ENCODE measurements at places on chromosomes 3 and 15. TPM values are rescaled to one million over a fixed set of nuclear protein-coding genes. Genes with fewer than 3 reads are reported as not detected.

ZBED2 gene
- total RNA-seq = 0.20 TPM

DNA sequence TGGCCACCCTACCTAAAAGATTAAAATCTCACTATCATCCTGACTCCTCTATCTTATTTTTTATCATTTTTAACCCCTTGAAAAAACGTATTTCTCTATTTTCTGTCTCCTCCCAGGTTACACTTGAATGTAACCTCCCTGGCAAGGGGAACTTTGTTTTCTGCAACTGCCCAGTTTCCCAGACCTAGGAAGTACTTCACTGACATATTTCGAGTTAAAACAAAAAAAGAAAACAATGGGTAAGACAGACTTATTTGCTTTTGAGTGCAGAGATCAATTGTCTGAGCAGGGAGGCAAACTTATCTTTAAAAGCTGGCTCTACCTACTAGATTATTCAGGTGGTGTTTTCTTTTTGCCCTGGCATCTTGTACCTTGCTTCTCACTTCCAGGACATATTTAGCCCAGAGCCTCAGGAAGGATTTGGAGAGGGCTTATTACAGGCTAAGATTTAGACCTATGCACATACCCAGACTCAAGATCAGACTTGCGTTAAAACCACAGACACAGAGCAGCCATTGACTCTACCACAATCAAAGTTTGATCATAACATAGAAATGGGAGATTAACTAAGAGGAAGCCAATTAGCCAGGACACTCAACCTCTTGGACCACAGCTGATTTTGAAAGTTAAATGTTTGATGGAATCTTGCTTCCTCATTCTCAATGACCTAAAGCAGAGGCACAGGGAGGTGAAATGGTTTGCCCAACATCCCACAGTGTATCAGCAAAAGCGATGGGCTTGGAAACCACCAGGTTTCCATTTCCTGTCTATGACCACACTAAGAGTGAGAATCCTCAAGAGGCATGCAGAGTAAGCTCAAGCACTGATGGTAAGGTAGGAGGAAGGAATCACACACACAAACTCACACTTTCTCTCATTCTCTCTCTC, 169.5 kb upstream of the THBS1 start:
- no peak for DNase-seq

GRCh38 chr3:124592658-124593441, 137.4 kb upstream of the UMPS start:
- DNase-seq = peak; percentile 85

LIPH gene
- 0.58 TPM for total RNA-seq

GRCh38 chr15:41804361-41804760, 23.5 kb upstream of the JMJD7 start:
- no peak for DNase-seq

- no peak for DNase-seq
Measured at GRCh38 chr3:9500108-9501050, 53.2 kb downstream of the LHFPL4 start.

- DNase-seq = no peak
Measured at GRCh38 chr3:193660698-193661411, 67.8 kb downstream of the OPA1 start.

DNA sequence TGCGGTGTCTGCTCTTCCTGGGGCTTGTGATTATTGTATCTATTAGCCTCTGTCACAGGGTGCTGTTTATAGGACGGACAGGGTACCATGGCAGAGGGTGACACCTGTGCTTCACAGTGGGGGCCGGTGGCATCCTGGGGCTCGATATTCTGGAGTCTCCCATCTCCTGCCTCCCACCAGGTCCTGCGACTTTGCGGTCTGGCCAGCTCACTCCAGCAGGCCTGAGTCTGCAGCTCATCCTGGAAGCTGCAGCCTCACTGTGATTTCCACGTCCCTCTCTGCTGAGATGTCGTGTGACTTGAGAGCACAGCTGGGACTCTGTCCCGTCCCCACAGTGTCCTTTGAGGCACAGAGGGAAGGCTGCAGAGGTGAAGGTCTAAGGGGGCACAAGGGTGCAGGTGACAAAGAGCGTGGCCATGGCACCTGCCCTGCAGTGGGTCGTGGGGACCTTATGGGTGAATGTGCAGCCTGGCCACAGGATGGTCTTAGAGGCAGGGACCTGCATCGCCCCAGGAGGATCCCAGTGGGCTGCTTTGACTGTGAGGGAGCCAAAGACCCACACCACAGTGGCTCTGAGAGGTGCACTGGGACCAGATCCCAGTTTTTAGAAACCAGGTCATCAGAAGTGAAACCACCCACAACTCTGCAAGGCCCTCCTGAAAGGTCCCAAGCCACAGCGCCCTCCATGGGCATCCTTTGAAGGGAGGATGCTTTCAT, 172.8 kb downstream of the KLF13 start:
- DNase-seq = no peak

RTP4 gene
- 1.9 TPM for total RNA-seq

GRCh38 chr15:59521443-59521842, 83.5 kb downstream of the FAM81A start:
- no peak for DNase-seq

GRCh38 chr15:65087873-65088642, 11.5 kb downstream of the KBTBD13 start:
- DNase-seq = peak; percentile 82

GRCh38 chr15:100558771-100559254, 30.1 kb upstream of the CERS3 start:
- peak; percentile 54 for DNase-seq

CLDN18 gene
- 0.23 TPM for total RNA-seq

POLQ gene
- 0.23 TPM for total RNA-seq

Data from left lobe of liver (tissue), 2 donors.